Adipose tissue (tissue), 3 donors: ENCODE measurements at places on chromosomes 7 and 10. TPM values are rescaled to one million over a fixed set of nuclear protein-coding genes. Genes with fewer than 3 reads are reported as not detected.

The MACROH2A2 gene
- polyA plus RNA-seq: 6.7 TPM

The ATXN7L1 gene
- polyA plus RNA-seq: 2.4 TPM

The XRCC2 gene
- 0.34 TPM for polyA plus RNA-seq

The H2BK1 gene
- not detected for polyA plus RNA-seq

The KIN gene
- 5.5 TPM for polyA plus RNA-seq

The HYAL4 gene
- not detected for polyA plus RNA-seq

The COPS6 gene
- polyA plus RNA-seq: 123 TPM

The GBX1 gene
- not detected for polyA plus RNA-seq

The OR2A5 gene
- polyA plus RNA-seq: not detected
